ENCODE measurements at places on chromosomes 12 and 14.

DNA sequence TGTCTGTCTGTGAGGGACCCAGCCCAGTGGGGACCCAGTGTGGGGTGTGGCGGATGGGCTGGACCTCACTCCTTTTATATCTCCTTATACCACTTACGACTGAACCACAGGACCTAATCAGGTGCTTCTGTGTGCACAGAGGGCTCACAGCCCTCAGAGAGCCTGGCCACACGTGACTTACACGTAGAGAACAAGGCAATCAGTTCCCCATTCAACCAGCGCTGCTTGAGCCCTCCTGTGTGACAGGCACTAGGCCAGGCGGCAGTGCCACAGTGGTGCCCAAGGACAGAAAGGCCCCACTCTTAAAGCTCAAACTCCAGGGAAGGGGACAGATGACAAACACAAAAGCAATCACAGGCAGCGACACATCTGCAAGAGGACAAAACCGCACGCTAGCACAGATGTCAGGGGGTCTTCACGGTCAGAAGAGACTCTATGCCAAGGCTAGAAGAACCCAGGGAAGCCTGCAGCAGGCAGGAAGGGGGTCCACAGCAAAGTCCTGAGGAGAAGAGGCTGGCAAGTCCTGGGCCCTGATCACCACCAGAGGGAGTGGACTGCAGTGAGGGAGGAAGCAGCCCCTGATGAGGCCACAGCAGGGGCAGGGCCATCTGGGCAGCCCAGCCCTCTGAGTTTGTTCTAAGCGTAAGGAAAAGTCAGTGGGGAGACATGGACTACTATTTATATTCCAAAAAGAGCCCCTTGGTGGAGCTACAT lies 39.3 kb downstream of the SETD3 start:
- DNase-seq: no peak

- DNase-seq: no peak
Measured at GRCh38 chr12:131380965-131381705, 329.8 kb upstream of the SFSWAP start.

GRCh38 chr14:75559451-75560222 lies 18.8 kb upstream of the FLVCR2 start:
- DNase-seq: peak; percentile 44

DNA sequence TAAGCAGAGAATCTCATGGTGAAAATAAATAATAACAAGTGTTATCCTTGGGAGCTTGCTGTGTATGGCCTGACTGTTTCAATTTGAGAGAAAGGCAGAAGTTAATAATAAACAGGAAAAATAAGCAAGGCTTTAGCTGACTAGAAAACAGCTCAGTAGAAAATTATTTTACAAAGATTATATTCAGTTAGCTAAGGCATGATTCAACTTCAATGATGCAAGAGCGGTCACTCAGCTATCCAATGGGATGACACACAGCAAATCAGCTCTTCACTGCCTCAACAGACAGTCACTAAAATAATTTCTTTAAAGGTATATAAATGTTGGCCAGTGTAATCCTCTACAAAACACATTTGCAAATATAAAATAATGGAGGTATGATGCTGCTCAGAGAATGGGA lies 18.6 kb downstream of the GSTZ1 start:
- DNase-seq: no peak

DNA sequence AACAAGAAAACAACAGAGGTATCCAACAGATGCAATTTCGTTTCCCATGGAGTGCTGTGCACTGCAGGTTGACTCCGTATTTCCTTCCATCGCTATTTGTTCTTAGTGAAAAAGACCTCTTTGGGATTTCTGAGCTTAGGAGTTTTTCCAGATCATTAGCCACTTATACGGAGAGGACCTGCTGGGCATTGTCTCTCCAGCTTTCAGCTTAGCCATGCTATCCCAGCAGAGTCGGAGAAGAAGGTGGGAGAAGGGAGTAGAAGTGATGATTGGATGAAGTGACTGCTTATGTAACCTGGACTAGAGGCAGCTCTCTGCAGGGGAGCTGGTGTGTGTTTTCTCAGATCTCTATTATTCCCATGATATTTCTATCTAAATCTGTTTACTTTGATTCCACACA lies 737.7 kb downstream of the DIO2 start:
- peak; percentile 53 for DNase-seq

GRCh38 chr14:100779691-100780080 lies 46.2 kb upstream of the MEG3 start:
- no peak for DNase-seq

- no peak for DNase-seq
Measured at GRCh38 chr12:53596920-53597363, 29.2 kb downstream of the ATF7 start.

- DNase-seq: no peak
Measured at GRCh38 chr12:94240171-94240570, 91.8 kb downstream of the PLXNC1 start.

DNA sequence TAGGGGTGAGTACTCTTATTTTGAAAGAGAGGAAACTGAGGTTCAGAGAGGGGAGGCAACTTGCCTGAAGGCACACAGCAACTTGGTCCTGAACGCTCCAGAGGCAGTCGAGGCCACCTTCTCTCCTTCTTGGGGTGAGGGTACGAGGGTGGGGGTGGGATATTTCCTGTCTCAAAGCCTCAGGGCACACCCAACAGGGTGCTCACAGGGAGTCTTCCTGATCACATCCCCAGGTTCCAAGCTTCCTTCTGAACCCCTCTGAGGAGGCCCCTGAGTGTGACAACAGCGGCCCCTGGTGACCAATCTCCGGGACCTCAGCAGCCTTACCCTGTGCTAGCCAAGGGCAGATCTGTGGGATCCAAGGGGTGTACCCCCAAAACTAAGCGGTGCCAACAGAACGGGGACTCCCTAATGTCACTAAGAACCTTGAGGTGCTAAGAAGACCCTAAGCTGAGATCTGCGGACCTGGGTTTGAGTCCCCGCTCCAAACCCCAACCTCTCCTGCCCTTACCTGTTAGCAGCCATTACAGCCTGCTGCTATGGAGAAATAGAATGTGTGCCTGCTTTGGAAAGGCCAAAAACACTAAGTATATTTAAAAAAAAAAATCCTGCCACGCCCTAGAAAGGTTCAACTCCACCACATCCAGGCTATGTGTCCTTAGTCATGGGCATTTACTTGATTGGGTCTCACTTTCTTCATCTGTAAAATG lies 57.9 kb downstream of the TRPV4 start:
- peak; percentile 48 for DNase-seq

- no peak for DNase-seq
Measured at GRCh38 chr12:56017181-56017580, 3.7 kb upstream of the IKZF4 start.

DNA sequence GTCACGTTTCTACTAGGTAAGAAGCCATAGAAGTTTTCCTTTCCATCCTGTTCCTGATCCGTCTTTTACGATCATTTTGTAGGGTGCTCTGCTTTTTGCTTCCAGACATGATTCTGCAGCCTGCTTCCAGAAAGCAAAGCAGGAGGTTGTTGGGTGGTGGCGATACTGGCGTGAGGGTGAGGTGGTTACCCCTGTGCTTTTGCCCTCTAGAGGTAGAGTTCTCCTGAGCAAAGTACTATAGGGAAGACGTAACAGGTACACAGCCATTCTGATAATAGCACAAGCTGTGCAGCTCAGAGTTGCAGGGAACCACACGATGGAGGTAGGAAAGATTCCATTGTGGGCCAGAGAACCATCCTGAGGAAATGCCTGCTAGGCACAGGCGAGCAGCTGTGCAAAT lies 186.0 kb downstream of the PAH start:
- no peak for DNase-seq

GRCh38 chr14:44586910-44587309 lies 79.8 kb upstream of the FSCB start:
- peak; percentile 93 for DNase-seq

- no peak for DNase-seq
Measured at GRCh38 chr14:22772725-22773124, 6.2 kb downstream of the OXA1L start.

DNA sequence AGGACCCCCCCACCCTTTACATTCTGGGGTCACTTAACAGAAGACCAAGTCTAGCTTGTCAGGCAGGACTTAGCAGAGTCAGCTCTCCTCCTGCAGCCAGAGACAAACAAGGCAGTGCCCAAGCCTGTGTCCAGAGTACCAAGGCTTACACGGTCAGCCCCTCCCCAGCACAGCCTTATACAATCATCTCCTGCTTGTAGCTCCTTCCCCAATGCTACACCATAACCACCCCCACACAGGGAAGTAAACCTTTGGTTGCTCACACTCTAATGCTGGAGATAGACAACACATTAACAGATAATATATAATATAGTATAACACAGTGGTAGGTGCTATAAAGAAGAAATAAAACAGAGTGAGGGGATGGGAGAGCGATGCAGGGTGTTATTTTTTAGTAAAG lies 175.4 kb upstream of the PWP1 start:
- no peak for DNase-seq

DNA sequence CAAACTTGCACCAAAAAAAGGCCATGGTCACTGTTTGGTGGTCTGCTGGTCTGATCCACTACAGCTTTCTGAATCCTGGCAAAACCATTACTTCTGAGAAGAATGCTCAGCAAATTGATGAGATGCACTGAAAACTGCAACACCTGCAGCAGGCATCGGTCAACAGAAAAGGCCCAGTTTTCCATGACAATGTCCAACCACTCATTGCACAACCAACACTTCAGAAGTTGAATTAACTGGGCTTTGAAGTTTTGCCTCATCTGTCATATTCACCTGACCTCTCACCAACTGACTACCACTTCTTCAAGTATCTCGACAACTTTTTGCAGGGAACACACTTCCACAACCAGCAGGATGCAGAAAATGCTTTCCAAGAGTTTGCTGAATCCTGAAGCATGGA lies 7.0 kb upstream of the DHRS2 start:
- no peak for DNase-seq

GRCh38 chr14:35201066-35201465 lies 78.7 kb downstream of the PRORP start:
- no peak for DNase-seq

GRCh38 chr14:97336816-97337215 lies 539.6 kb downstream of the VRK1 start:
- DNase-seq: no peak

DNA sequence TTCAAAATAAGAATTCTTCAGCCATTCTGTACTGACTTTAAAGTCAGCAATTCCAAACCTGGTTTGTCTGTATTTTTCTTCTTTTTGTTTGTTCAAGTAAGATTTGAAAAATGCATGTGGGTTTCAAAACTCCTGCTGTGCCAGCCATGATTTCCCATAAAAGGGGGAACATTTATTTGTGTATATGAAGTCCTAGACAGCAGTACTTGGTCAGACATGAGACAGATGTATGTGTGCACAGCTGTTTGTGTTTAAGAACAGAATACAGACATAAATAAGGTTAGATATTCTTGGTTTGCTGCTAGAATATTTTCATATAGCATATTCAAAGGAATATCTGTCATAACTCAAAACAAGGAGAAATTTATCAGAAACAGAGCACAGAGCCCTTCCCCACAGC lies 236.0 kb downstream of the ADAMTS20 start:
- DNase-seq: no peak

DNA sequence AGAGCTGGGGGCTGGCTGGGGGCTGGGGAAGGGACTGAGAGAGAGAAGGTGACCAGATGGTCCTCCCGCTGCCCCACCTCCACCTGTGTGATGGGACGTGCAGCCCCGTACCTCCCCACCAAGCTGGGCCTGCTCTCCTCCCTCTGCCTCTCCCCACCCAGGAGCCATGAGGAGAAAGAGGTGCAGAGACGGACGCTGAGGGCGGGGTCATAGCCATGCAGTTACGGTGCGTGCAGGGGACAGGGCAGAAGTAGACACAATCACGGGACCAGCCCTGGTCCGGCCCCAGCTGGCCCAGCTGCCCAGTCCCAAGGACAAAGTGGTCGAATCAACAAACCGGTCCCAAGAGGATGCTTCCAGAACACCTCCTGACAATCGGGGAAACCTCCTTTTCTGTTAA lies 33.2 kb downstream of the RFLNA start:
- DNase-seq: no peak

DNA sequence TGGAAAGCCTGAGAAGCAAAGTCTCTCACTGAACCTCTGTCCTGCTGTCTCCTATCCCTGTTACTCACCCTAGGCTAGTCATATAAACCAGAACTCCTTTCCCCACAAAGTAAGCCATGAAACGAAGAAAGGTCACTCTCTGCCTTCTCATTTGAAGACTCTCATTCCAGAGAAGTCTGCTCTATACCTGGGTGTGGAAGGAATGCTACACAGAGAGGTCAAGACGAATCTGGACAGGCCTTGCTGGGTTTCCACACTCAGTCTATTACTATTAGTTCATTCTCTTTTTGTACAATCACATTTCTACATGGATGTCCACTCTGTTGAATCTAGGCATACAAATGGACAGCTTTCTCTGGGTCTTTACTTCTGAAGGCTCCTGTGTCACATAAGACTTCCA lies 2.4 kb upstream of the AEBP2 start:
- no peak for DNase-seq

- DNase-seq: peak; percentile 21
Measured at GRCh38 chr12:20205854-20206253, 162.5 kb upstream of the PDE3A start.

GRCh38 chr12:12922191-12922616 lies 29.8 kb downstream of the GPRC5D start:
- DNase-seq: no peak

- DNase-seq: no peak
Measured at GRCh38 chr14:24283796-24284460, 12.5 kb upstream of the RABGGTA start.

GRCh38 chr14:87690076-87690613 lies 302.8 kb downstream of the GALC start:
- no peak for DNase-seq

GRCh38 chr12:4331842-4332241 lies 10.8 kb downstream of the TIGAR start:
- no peak for DNase-seq

GRCh38 chr12:106049546-106049945 lies 89.2 kb downstream of the NUAK1 start:
- DNase-seq: no peak

DNA sequence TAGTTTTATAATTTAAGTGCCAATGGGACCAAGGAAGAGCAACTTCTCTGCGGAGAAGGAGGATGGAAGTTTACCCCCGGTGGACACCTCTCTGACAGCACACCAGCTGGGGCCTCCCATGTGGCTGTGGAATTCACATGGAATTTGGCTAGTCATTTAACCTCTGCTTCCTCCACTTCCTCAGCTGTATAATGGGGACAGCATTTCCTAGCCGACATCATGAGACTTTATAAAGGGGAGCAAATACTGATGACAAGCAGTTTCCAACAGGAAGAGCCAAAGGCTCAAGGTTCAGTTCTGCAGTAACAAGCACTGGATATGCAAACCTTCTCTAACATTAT lies 7.5 kb downstream of the DUSP6 start:
- no peak for DNase-seq

- DNase-seq: no peak
Measured at GRCh38 chr12:66279123-66279712, 23.1 kb upstream of the HELB start.

- no peak for DNase-seq
Measured at GRCh38 chr12:107163413-107163812, 70.1 kb upstream of the CRY1 start.

DNA sequence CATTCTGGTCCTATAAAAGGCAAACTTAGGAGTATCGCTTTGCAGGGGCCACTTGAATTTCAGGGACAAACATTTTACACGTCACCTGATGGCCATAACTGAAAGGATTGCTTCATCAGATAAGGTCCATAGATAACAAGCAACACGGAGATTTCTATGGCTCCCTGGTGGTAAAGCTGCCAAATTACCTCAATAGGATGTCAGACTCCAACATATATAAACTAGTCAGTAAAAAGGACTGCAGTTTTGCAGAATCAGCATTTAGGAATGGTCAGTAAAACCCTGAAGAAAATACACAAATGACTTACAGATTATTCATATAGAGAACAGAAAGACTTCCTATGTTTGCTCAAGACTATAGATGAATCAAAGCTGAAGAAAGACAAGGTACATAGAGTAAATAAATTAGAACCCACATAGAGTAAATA lies 66.1 kb upstream of the GRIP1 start:
- no peak for DNase-seq

- DNase-seq: no peak
Measured at GRCh38 chr14:61950340-61950739, 188.1 kb downstream of the SNAPC1 start.
